ENCODE measurements at places on chromosomes 3 and 15. TPM values are rescaled to one million over a fixed set of nuclear protein-coding genes. Genes with fewer than 3 reads are reported as not detected.
A peak's percentile ranks its signal among the peaks of the same experiment; 100 is the strongest.

- no peak for DNase-seq
Observed at GRCh38 chr3:194225988-194226663, 90.2 kb downstream of the HES1 start.

DNA sequence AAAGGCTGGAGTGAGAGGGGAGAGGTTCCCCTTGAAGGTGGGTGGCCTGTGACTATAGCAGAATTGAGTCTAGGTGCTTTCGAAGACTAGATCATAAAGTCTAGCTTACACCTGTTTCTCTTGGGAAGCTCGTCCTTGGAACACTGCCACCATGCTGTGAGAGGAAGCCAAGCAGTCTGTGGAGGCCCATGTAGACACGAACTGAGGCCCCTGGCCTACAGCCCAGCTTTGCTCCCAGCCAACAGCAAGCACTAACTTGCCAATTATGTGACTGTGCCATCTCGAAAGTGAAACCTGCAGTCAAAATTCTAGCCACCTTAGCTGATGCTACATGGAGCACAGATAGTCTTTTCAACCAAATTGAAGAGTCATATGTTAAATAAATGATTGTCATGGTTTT lies 190.5 kb upstream of the NECTIN3 start:
- peak; percentile 54 for DNase-seq

TNK2 gene
- total RNA-seq: 2.2 TPM

GOLGA6D gene
- not detected for total RNA-seq
